Activated CD4-positive, alpha-beta memory T cell treated with anti-CD3 and anti-CD28 coated beads for 36 hours (primary cell): ENCODE measurements at places on chromosomes 7 and 10.

DNA sequence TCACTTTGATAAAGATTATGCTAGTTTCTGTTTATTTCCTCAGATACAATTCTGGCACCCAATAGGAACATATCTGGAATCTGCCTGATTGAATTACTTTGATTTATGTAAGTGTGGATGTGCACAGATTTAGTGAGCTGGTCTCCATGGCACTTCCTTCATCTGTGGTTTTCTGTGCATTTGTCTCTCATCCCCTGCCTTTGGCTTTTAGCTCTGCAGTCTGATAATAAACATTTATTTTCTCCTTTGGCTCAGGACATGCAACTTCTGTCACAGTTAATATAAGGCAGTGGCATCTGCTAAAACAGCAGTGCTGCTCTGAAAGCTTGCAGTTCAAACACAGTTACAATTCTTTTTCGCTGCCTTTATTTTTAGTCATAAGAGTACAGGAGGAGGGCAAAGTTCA lies 273.7 kb upstream of the CHRM2 start:
- no peak for DNase-seq

DNA sequence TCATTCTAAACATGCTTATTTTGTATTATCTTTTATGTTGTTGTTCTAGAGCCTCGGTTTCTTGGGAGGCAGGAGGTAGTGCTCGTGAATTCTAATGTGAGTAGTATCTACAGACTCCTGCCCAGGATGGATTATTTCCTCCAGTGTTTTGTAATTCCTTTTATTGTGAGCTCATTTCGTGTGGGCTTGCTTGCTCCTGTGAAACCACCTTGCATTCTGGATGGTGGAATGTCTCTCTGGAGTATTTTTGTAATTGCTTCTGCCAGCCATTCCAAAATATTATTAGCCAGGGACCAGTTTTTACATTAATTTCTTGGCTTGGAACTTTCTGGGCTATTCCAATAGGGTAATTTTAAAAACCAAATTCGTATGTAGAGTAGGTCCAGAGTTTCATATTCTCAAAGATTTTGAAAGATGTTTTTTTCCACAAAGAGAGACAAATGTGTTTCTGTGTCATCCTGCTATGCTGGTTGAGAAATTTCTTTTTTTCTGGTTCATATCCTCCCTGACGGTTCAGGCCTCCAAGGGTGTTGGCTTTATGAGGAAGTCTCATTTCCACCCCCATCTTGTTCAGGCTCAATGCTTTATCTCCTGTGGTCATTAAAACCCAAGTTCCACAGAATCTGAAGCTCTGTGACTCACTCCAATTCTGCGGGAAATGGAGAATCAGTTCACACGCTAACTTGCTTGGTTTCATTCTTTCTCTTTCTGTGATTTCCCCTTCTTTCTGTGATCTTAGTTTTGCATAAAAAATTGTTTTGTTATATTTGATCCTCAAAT lies 41.7 kb upstream of the CALD1 start:
- DNase-seq: peak; percentile 65

DNA sequence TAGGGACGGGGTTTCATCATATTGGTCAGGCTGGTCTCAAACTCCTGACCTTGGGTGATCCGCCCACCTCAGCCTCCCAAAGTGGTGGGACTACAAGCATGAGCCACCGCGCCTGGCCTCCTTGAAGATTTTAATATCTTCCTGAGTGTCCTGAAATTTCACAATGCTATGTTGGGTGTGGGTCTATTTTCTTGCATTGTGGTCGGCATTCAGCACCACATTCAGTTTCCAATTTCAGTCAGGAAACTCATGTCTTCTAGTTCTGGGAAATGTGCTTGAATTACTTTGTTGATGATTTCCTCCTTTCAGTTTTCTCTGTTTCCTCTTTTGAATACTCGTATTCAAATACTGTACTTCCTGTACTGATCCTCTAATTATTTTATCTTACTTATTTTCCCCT lies 49.3 kb upstream of the IL6 start:
- peak; percentile 22 for DNase-seq

DNA sequence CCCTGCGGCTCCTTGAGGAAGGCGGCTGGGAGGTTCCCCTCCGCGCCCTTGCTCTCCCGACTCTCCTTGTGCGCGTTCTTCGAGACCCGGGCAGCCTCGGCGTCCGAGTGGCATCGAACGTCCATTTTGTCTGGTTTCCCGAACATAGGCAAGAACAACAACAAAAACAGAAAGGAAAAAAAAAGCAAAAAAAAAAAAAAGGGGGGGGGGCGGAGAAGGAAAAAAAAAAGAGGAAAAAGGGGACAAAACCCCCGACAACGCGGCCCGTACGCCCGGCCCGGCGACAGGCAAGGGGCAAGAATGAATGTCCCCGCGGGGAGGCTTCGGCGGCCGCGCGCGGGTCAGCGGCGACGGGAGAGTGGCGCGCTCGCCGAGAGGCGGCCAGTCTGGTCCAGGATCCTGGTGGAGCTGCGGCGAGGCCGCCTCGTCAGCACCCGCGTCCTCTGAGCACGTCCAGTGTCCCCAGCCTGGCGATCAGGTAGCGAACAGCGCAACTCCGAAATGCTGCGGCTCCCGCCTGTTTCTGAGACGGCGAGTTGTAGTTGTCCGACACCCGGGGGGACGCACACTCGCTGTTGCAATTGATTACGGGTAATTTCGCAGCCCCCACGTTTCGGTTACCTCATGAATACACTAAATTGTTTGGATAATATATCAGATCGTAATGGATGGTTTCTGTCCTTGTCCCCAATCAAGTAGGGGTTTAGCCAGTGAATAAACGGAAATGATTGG lies at the start of gene VAX1:
Gene VAX1 (minus strand): TSS at position 360 of the 732 bp plus-strand sequence. CDS start 214 bp downstream, at position 146.
- no peak for DNase-seq

- no peak for DNase-seq
Observed at GRCh38 chr7:13104128-13104527, 416.7 kb downstream of the ARL4A start.

GRCh38 chr7:98870121-98870651 lies 372 bp upstream of the TMEM130 start:
- DNase-seq: peak; percentile 86

GRCh38 chr7:74164985-74165456 lies 9.1 kb upstream of the EIF4H start:
- DNase-seq: no peak

- no peak for DNase-seq
Observed at GRCh38 chr7:114255404-114255841, 159.2 kb upstream of the FOXP2 start.

DNA sequence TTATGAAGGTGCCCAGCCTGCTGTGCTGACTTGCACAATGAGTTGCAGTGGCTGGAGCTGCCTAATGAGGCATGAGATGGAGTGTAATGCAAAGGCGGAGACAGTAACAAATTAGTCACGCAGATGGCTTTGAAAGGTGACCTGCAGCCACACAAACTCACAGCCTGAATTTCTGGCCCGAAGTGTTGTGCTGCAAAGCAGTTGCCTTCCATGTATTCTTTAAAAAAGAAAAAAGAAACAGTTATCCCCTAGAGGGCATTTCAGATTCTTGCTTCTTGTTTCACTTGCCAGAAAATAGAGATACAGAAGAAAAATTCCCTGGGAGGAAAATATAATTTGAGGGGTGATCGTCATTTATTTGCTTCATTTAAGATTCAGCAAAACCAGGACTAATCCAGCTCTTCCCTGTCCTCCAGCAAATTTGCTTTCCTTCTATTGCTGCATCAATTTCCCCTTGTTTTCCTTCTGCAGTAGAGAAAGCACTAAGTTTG lies 239.9 kb downstream of the ADRA2A start:
- no peak for DNase-seq

- DNase-seq: no peak
Observed at GRCh38 chr10:110153396-110153795, 54.0 kb upstream of the MXI1 start.
